Femur (tissue), 1 donor: ENCODE measurements at places on chromosomes 12 and 14.

- DNase-seq, result no peak
Observed at GRCh38 chr14:38128640-38129039, 79.1 kb upstream of the SSTR1 start.

DNA sequence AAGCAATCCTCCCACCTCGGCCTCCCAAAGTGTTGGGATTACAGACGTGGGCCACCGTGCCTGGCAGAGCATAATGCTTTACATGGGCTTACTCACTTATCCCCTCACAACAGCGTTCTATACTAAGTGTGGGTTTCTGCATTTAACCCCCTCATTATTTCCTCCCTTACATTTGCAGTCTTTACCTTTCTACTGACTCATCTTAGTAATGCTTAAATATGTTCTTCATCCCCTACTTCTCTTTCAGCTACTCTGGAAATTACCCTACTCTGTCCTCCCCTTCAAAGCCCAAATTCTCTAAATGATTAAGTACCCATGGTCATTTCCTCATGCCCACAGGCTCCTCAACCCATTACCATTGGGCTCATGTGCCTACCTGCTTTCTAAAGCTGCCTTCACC lies 40.7 kb downstream of the NKX2-1 start:
- DNase-seq, result no peak

GRCh38 chr14:56963381-56963780 lies 153.1 kb upstream of the OTX2 start:
- DNase-seq, result no peak

DNA sequence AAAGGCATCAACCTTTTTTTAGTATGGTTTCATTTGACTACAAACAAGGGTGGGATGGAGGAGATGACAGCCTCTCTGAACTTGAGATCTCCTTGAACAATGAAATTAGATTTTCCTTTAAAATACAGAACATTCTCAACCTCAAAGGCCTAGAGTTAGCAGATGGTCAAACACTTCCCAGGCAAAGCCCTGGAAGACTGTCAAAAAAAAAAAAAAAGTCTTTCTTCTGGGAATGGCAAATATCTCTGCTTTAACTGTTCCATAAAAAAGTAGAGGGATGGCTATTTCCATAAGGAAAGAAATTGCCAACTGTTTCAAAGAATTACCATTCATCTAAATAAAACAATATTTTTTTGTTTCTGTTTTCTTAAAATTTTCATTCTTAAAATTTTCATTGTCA lies 870.8 kb downstream of the GALC start:
- DNase-seq, result no peak

GRCh38 chr12:58513852-58514251 lies 406.5 kb downstream of the LRIG3 start:
- DNase-seq, result no peak
